IMR-90 (cell line): ENCODE measurements at places on chromosomes 1 and 21. TPM values are rescaled to one million over a fixed set of nuclear protein-coding genes. Genes with fewer than 3 reads are reported as not detected.

- no peaks in the 10 kb centered on the region for H3K27me3 ChIP-seq
- H3K4me3 ChIP-seq, result no peak overlapping the region
- no peaks in the 10 kb centered on the region for H3K4me1 ChIP-seq
- H3K27ac ChIP-seq, result no peak overlapping the region
- DNase-seq, result peak; percentile 22
- H3K36me3 ChIP-seq, result no peaks in the 10 kb centered on the region
Measured at GRCh38 chr1:177772386-177772960, 197.4 kb downstream of the SEC16B start.

The MEX3A gene
- 2.3 and 2.5 TPM in 2 replicates for total RNA-seq

The MNDA gene
- not detected in 2 replicates for total RNA-seq

GRCh38 chr1:54379555-54380289 lies 26.5 kb downstream of the SSBP3 start:
- no peaks in the 10 kb centered on the region for H3K27me3 ChIP-seq
- peak; percentile 22 for DNase-seq
- H3K4me1 ChIP-seq, result peaks cover 21% of the 10 kb centered on the region
- no peak overlapping the region for H3K4me3 ChIP-seq

DNA sequence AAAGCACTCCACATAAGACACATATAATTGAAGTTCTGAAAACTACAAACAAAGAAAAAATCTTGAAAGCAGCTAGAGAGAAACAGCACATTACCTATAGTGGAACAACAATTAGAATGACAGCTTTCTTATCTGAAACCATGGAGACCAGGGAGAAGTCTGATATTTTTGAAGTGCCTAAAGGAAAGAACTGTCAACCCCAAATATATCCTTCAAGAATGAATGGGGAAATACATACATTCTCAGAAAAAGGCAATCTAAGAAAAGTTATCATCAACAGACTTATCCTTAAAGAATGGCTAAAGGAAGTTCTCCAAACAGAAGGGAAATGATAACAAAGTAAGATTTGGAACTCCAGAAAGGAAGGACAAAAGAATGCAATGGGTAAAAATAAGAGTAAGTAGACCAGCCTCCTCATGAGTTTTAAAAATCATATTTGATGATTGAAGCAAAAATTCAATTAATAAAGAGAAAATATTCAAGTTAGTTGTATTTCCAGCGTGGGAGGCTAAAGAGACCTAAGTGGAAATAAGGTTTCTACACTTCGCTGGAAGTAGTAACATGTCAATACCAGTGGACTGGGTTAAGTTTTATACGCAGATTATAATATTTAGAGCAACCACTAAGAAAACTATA lies 170.8 kb upstream of the SAMSN1 start:
- H3K27me3 ChIP-seq, result no peaks in the 10 kb centered on the region
- H3K36me3 ChIP-seq, result no peaks in the 10 kb centered on the region
- H3K4me1 ChIP-seq, result no peaks in the 10 kb centered on the region
- no peak overlapping the region for H3K27ac ChIP-seq
- no peak for DNase-seq

GRCh38 chr1:200837931-200838571 lies 34.7 kb upstream of the GPR25 start:
- peak; percentile 41 for DNase-seq
- no peak overlapping the region for H3K27ac ChIP-seq
- peaks cover 7% of the 10 kb centered on the region for H3K36me3 ChIP-seq

DNA sequence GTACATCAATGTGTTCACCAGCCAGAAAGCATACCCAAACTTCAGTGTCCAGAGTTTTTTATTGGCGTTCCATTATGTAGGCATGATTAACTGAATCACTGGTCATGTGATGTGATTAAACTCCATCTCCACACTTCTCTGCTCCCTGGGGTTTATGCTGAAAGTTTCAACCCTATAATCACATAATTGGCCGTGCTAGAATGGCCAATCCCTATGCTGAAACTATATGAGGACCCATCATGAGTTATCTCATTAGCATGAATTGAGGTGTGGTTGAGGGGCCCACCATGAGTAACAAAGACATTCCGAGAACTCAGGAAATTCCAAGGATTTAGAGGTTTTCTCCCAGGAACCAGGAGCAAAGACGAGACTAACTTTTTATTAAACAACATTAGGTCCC lies 31.8 kb upstream of the FBXO28 start:
- H3K4me3 ChIP-seq, result no peak overlapping the region
- DNase-seq, result peak; percentile 12
- no peaks in the 10 kb centered on the region for H3K27me3 ChIP-seq

DNA sequence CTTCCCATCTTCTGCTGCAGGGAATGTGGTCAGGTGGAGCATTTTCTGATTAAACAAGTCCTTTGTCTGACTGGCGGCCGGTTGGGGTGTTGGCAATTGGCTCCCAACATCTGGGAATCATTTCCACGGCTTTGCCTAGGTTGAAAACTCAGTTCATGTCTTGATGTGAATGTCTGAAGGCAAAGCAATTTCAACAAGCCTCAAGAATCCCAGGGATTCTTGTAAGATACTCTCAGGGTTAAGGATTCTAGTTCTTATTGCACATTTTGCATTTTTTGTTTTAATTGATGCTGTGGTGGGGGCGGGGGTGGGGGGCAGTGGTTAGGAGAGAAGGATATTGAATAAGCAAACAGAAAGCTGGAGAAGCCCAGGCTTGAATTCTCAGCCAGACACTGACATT lies 273.9 kb downstream of the KIF26B start:
- no peak for DNase-seq
- H3K36me3 ChIP-seq, result peaks cover 1% of the 10 kb centered on the region; the same call in 1 of the 2 replicates
- no peaks in the 10 kb centered on the region for H3K27me3 ChIP-seq
- peaks cover 2% of the 10 kb centered on the region; the same call in 1 of the 2 replicates for H3K4me1 ChIP-seq

The TSNAX gene
- total RNA-seq, result 60.6 and 61.4 TPM in 2 replicates

GRCh38 chr1:225329041-225329440 lies 98.8 kb downstream of the LBR start:
- H3K4me1 ChIP-seq, result no peaks in the 10 kb centered on the region
- no peaks in the 10 kb centered on the region for H3K27me3 ChIP-seq
- DNase-seq, result no peak
- H3K36me3 ChIP-seq, result no peaks in the 10 kb centered on the region
- no peak overlapping the region for H3K27ac ChIP-seq

The PGLYRP4 gene
- not detected in 2 replicates for total RNA-seq

DNA sequence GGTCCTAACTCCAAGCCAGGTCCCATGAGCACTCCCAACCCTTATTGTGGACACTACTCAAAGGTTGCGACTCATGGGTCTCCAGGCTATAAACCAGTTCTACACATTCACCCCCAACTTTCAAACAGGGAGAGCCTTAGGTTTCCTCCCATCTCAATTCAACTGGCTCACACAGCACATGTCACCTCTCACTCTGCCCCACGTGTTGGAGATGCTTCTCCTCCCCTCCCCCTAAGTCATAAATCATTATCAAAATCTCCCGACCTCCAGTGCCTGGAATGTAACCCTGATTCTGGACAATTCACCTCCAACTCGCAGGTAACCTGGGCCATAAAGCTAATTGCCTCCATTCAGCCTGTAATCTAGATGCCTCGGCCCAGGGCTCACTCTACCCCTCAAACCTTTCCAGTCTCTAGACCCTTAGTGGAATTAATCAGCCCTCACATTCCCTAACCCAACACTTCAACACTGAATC lies 595 bp downstream of the AK2 start:
- peak overlapping the region; percentile 68 for H3K4me3 ChIP-seq
- peaks cover 5% of the 10 kb centered on the region; the same call in 1 of the 2 replicates for H3K4me1 ChIP-seq
- DNase-seq, result peak; percentile 19
- H3K27ac ChIP-seq, result peak overlapping the region; percentile 60
- 0 out of 2 replicates have a peak, but pooled peaks cover 2% of the 10 kb centered on the region for H3K36me3 ChIP-seq

GRCh38 chr1:204373911-204374310 lies 14.2 kb upstream of the PLEKHA6 start:
- no peaks in the 10 kb centered on the region for H3K36me3 ChIP-seq
- H3K4me1 ChIP-seq, result peaks cover 3% of the 10 kb centered on the region; the same call in 1 of the 2 replicates
- DNase-seq, result no peak

GRCh38 chr1:66374561-66375111 lies 159.3 kb upstream of the SGIP1 start:
- H3K27me3 ChIP-seq, result no peaks in the 10 kb centered on the region
- H3K27ac ChIP-seq, result no peak overlapping the region
- no peak overlapping the region for H3K4me3 ChIP-seq
- H3K36me3 ChIP-seq, result peaks cover 24% of the 10 kb centered on the region
- peak; percentile 95 for DNase-seq

DNA sequence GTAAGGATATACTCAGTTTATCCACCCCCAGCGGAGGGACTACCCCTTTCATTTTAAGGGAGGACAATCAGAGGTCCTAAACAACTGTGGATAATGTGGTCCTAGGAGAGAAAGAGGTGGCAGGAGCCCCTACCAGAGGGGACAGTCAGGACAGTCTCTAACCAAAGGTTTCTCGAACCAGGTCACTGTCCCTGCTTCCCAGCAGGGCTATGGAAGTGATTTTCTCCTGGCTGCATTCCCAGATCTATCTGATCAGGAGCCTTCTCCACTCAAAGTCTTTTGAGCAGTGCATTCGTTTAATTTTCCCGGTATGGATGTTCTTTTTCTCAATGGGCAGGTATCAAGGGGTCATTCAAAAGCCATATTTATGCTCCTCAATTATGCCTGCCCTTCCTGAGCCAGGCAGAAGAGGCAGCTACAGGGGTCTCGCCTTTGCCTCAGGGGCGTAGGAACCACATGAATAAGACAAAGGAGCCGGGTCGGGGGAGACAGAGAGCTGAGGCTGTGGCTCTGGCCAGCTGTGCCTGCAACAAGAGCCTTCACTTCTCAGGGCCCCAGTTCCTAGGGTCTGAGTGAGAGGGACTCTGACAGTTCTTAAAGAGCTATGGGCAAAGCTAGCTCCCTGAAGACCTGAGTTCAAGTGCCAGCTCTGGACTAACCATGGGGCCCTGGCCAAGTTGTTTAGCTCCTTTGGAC lies 62.5 kb upstream of the DMRTB1 start:
- no peaks in the 10 kb centered on the region for H3K4me1 ChIP-seq
- H3K36me3 ChIP-seq, result no peaks in the 10 kb centered on the region
- peaks cover 30% of the 10 kb centered on the region for H3K27me3 ChIP-seq
- H3K27ac ChIP-seq, result no peak overlapping the region
- no peak for DNase-seq

The GJA8 gene
- total RNA-seq, result not detected in 2 replicates

DNA sequence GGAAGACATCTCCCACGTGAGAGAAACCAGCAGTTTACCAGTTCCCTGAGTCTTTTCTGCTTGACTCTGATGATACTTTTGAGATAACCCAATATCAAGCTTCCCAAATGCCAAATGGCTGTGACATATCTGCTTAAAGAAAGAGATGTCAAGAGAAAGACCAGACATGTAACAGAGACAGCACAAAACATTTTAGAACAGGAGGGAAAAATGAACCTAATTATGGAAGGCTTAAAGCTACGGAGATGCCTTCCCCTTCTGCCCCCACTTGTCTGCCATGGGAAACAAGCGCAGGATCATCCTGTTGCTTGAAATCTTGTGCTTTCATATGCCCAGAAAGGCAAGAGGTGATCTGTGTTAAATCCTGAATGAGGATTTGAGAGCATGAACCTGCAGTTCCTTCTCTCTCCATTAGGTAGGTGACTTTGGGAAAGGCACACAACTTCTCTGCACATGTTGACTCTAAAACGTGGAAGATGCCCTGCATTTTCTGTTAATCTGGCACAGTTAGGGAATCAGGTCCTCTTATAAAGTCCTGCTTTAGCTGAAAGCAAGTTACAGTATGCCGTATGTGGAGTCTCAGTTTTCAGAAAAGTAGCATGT lies 46.7 kb upstream of the MTR start:
- no peaks in the 10 kb centered on the region for H3K4me1 ChIP-seq
- H3K27me3 ChIP-seq, result no peaks in the 10 kb centered on the region
- H3K36me3 ChIP-seq, result no peaks in the 10 kb centered on the region
- H3K27ac ChIP-seq, result no peak overlapping the region
- no peak overlapping the region for H3K4me3 ChIP-seq
- DNase-seq, result no peak

GRCh38 chr21:36821032-36821299 lies 122.1 kb downstream of the SIM2 start:
- H3K4me3 ChIP-seq, result no peak overlapping the region
- H3K27me3 ChIP-seq, result no peaks in the 10 kb centered on the region
- no peak for DNase-seq
- H3K27ac ChIP-seq, result no peak overlapping the region

The AKIRIN1 gene
- total RNA-seq, result 42.5 and 63.9 TPM in 2 replicates

The TMEM52 gene
- total RNA-seq, result 0.28 and 0.54 TPM in 2 replicates

The DHCR24 gene
- total RNA-seq, result 194 and 206 TPM in 2 replicates

GRCh38 chr1:36391271-36391670 lies 5.5 kb upstream of the STK40 start:
- peaks cover 23% of the 10 kb centered on the region for H3K36me3 ChIP-seq
- no peak overlapping the region for H3K4me3 ChIP-seq
- H3K27me3 ChIP-seq, result no peaks in the 10 kb centered on the region
- H3K4me1 ChIP-seq, result peaks cover 16% of the 10 kb centered on the region
- H3K27ac ChIP-seq, result no peak overlapping the region

The C1orf56 gene
- total RNA-seq, result 0.54 and 0.83 TPM in 2 replicates

The TAGLN2 gene
- total RNA-seq, result 365 and 440 TPM in 2 replicates

DNA sequence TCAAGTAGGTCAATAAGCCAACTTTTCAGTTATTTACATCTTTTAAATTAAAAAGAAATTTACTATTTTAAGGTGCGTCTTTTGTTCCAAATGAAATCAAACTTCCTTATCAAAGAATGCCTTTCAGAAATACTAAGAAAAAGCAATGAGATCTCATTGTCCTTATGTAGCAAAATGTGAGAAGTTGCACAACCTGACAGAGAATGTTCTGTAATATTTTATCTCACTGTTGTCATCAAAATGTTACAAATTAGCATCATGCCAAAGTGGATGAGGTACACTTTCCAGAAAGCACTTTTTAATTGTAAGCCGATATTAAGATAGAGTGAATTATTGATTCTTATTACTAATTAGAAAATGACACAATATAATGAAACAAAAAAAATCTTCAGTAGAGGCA lies 50.4 kb downstream of the KCNT2 start:
- H3K36me3 ChIP-seq, result no peaks in the 10 kb centered on the region
- no peak overlapping the region for H3K27ac ChIP-seq
- no peak for DNase-seq
- no peak overlapping the region for H3K4me3 ChIP-seq

GRCh38 chr1:32219022-32219421 lies 3.1 kb downstream of the TMEM234 start:
- H3K27me3 ChIP-seq, result no peaks in the 10 kb centered on the region
- peak; percentile 48 for DNase-seq
- H3K4me3 ChIP-seq, result no peak overlapping the region
- H3K36me3 ChIP-seq, result peaks cover 38% of the 10 kb centered on the region

The LCE3C gene
- not detected in 2 replicates for total RNA-seq

DNA sequence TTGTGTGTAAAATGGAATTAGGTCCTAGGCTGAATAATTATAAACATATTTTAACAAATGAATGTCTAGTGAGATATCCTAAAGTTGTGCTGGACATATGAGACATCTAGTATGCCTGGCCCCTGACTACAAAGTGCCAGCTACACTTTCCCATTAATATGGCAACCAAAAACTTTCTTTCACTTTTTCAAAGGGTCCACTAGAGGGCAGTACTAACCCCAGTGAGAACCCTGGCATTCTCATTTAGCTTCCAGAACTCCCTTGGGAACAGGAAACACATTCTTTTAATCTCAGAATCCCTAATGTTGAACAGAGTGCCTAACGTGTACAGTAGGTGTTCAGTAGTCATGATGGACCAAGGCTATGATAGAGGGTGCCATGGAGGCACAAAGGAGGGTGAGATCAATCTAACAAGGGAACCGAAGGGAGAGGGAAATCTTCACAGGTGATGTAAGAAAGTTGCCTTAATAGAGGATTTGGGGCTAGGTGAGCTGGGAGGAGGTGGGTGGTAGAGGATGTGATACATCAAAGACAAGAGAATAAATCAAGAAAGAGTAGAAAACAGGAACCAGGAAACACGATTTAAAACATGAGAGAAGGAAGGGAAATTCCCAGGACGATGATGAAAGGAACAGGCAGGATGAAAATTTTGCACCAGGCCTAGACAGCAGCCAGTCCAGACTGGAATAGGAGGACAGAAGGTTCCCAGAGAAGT lies 41.6 kb downstream of the NSL1 start:
- DNase-seq, result peak; percentile 79
- no peaks in the 10 kb centered on the region for H3K36me3 ChIP-seq
- peaks cover 8% of the 10 kb centered on the region for H3K4me1 ChIP-seq
- no peak overlapping the region for H3K4me3 ChIP-seq
- no peaks in the 10 kb centered on the region for H3K27me3 ChIP-seq
